NCI-H2171 (cell line): ENCODE measurements at places on chromosomes 5 and 9.

DNA sequence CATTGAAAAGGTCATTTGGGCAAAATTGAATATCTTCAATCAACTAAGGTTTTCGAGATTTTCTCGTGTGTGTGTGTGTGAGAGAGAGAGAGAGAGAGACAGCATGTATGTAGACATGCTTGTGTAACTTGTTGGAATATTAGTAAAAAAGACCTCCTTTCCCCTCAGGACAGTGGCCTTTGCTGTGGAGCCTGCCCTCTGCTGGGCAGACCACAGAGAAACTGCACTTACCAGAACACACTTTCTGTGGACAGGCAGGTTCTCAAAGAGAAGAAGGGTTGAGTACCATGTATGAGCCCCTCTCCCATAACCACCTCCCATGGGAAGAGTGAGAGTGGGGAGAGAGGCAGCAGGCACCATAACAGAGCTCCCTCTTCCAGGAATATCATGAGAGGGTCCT is 45.6 kb downstream of the CFAP90 start:
- DNase-seq = no peak

- DNase-seq = no peak
These were observed 22.5 kb upstream of the FAM120AOS start for GRCh38 chr9:93475856-93476255.

DNA sequence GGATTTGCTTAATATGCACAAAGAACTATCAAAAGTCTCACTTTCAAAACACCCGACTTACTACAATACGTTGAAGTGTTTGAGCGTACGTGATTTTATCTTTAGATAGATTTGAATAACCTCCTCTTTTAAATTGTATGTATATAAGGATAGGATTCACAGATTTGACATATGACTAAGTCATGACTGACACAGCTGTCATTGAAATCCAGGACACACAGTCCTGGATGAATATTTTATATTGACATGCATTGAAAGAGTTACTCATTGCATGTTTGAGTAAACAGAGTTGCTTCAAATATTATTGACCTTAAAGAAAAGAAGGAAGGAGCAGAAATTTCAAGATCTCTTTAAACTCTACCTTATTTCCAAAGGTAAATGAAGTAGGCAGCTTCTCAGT is 3.3 kb downstream of the MUSK start:
- no peak for DNase-seq

DNA sequence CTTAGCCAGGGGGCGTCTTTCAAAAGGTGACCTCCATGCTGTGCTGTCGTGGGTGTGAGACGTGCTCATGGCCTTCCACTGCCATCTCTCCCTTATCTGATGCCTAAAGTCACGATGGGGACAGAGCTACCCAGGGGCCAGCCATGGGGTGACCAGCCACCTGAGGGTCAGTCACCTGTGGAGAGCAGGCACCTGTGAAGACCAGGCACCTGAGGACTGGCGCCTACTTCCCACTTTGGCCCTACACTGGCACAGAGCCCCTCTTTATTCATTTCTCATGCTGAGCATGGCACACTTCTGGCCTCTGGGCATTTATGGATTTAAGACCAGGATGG is 6.4 kb upstream of the EXOC3 start:
- no peak for DNase-seq

GRCh38 chr5:171492781-171493180 is 73.3 kb downstream of the FGF18 start:
- DNase-seq = no peak
